ENCODE measurements at places on chromosomes 1 and 21. TPM values are rescaled to one million over a fixed set of nuclear protein-coding genes. Genes with fewer than 3 reads are reported as not detected.

GRCh38 chr21:17089091-17089491 lies 423.8 kb upstream of the CXADR start:
- no peak for DNase-seq

GRCh38 chr1:150810958-150811659 lies 3.0 kb upstream of the CTSK start:
- DNase-seq = no peak

The CYP2J2 gene
- total RNA-seq = 3.6 TPM

The HRNR gene
- not detected for total RNA-seq

The TATDN3 gene
- 18.6 TPM for total RNA-seq

GRCh38 chr1:237000191-237000590 lies 4.0 kb downstream of the MT1HL1 start:
- DNase-seq = no peak

The SON gene
- 357 TPM for total RNA-seq

GRCh38 chr1:98369463-98369862 lies 292.1 kb upstream of the SNX7 start:
- no peak for DNase-seq

The GPR3 gene
- total RNA-seq = 0.43 TPM

The OR2M3 gene
- total RNA-seq = not detected

- DNase-seq = no peak
These were observed 1276.0 kb upstream of the ADGRL4 start for GRCh38 chr1:80282536-80282935.

The GBP5 gene
- 228 TPM for total RNA-seq

DNA sequence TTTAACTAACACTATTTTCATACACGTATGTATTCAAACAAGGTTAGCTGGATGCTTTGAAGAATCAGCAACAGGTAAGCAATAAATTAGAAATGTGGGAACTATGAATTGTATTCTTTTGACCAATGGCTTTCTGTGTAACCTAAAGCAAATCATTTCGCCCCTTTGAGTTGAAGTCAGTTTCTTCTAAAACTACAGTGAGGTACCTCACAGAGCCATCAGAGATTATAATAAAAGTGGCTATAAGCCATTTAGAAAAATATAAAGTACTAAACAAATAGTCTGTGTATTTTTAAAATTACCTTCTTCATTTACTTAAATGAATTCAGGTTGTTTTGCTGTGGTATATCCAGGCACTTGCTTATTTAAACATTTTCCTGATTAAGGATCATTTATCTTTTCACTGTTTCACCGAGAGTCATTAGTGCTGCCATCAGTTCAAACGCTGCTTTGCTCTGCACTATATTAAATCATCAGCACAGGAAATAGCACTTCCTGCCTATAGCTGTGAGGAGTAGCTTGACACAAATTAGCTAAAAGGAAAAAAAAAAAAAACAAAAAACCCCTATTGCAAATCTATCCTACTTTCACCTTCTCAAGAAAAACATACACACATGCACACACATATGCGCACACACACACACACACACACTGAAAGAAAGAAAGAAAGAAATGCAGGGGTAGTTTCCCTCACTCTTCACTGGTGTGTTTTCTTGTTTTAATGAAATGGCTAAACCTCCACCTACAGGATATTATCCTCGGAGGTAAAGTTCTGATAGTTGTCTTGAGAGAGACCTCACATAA lies 39.8 kb upstream of the C1orf105 start:
- no peak for DNase-seq

The KCNT2 gene
- not detected for total RNA-seq

The KCNJ10 gene
- not detected for total RNA-seq

The GFI1 gene
- 56.4 TPM for total RNA-seq
